ENCODE measurements at places on chromosomes 5 and 9.

DNA sequence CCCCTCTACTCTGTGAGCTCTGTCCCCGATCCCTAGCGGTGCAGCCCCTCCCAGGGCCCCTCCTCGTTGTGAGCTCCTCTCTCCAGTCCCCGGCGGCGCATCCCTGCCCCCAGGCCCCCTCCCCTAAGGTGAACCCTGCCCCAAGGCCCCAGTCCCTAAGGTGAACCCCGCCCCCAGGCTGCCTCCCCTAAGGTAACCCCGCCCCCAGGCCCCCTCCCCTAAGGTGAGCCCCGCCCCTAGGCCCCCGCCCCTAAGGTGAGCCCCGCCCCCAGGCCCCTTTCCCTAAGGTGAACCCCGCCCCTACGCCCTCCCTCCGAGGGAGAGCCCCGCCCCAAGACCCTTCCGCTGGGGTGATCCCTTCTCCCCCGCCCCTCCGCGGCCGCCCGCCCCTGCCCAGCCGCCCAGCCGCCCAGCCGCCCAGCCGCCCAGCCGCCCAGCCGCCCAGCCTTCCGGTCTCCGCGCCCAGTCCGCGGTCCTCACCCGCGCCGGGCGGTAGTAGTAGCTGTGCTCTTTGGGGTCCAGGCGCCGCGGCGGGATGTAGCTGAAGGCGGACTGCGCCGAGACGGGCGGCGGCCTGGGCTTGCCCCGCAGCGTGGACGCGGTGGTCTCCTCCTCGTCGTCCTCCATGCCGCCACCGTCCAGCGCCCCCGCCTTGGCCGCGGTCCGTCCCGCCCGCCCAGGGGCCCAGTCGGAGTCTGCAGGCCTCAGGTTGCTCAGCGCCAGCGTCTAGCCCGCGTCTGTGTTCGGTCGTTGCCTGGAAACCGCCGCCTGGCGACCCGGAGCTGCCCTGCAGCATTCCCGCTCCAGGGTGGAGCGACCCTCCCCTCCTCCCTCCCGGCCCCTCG is at the start of gene CFAP90:
Gene CFAP90 (minus strand): TSS at position 739 of the 845 bp plus-strand sequence. CDS start 112 bp downstream, at position 627.
- no peak for DNase-seq

DNA sequence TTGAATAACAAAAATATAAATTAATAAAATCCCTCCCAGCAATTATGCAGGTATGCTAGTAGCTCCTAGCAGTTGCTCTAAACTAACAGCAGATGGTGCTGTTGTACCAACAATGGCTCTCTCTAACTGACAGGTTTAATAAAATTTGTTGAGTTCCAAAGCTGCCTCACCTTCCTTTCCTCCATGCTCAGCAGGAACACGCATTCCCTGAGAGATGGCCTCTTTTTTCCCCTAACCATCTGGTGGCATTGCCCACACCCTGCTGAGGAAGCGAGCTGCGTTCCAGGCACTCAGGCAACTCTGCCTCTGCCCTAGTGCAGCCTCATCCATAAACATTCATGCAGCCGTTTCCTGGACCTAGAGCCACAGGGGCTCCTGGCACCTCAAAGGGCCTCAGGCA is 106.2 kb downstream of the KLHL3 start:
- no peak for DNase-seq

DNA sequence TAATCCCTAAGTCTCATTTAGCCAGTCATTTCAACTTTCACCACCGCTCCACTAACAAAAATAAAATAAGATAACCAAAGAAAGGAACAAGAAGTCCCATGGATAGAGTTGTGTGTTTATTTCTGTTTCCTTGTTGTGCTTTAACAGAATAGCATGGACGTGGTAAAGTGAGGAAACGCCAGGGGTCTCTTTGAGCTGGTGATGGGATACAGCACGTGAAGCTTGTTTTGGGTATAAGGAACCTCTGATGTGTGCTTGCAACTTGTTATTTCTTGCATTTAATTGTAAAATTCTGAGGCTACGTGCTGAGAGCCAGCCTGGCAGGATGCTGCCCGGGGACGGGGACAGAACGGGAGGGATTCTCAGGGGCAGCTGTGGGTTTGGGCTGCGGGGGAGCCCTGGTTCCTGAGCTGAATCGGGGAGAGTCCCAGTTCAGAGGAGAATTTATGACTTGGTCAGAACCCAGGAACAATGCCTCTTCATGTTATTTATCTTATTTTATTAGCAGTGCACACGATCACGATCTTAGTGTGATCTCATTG is 63.4 kb downstream of the ANKRD33B start:
- no peak for DNase-seq

GRCh38 chr9:71744754-71745521 is 23.4 kb downstream of the CEMIP2 start:
- DNase-seq: no peak

GRCh38 chr5:64765804-64766504 is 2.5 kb downstream of the SREK1IP1 start:
- no peak for DNase-seq

DNA sequence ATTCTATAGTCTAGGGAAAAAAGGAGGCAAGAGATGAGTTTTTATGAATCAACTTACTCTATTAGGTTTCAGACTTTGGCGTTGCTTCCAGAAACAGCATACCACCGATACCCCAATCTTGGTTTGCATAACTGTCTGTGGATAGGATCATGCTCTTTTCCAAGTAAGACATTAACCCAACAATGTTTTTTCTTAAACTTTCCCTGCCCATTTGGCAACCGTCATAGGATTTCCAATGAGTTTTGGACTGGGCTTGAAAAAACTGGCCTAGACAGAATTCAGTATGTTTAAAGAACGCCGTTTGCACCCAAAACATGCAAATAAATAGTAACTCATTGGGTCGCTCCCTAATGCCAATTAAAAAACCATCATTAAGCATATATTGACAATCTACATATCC is 106.0 kb downstream of the SMIM23 start:
- DNase-seq: no peak

Measured in activated T-helper 1 cell treated with anti-CD3 and anti-CD28 coated beads, Interleukin-12 subunit alpha, Interleukin-12 subunit beta, Interleukin-2, Interleukin-4 antibody, amounts not matched to agents 30 ng/mL and 10 ng/mL and 1 ng/mL, durations not matched to agents 14 hours and 24 hours and 36 hours (primary cell).